ENCODE measurements at places on chromosomes 7 and 10.

- DNase-seq: no peak
Observed at GRCh38 chr7:156024201-156024600, 211.9 kb upstream of the SHH start.

DNA sequence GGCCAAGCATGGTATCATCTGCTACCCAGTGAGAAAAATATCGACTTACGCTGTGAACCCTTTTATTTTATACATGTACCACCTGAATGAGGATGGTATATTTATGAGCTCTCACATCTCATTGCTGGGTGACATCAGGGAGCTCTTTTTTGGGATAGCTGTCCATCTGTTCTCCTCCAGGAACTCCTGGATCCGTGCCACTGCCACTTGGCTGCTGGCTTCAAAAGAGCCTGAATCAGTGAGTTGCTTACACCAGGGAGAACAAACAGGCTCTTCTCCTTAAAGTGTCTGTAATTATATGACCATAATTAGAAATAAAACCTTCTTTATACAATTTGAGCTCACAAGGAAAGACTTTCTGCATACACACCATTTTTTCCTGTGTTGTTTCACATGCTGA is 106.2 kb downstream of the KAT6B start:
- DNase-seq: no peak

DNA sequence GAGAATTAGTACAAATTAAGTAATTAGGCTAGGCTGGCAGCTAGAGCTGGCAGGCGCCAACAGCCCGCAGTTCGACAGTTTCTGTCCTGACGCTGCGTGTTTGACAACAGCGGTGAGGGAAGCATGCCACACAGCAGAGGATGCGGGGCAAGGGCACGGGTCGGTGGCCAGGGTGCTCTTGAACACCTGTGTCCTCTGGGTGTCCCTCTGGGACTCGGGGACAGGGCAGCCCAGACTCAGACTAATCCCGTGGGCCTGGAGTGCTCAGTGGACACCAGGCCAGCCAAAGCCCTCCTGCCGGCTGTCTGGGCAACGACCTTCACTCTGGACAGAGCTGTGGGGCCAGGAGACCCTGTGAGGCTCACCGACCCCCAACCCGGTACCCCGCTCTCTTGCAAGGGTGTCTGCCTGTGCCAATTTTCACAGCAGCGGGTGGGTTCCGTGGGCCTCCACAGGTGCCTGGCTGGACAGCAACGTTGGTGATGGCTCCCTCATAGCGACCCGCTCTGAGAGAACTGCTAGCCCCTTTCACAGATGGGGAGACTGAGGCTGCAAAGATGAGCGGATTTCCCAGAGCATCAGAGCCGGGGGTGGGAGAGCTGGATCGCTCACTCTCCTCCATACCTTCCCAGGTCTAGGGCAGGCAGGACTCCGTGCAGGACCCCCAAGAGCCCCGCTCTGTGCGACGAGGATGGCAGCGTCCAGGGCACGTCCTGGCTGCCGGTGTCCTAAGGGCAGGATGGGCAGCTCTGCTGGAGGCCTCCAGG is 48.5 kb downstream of the FOXL3 start:
- no peak for DNase-seq

DNA sequence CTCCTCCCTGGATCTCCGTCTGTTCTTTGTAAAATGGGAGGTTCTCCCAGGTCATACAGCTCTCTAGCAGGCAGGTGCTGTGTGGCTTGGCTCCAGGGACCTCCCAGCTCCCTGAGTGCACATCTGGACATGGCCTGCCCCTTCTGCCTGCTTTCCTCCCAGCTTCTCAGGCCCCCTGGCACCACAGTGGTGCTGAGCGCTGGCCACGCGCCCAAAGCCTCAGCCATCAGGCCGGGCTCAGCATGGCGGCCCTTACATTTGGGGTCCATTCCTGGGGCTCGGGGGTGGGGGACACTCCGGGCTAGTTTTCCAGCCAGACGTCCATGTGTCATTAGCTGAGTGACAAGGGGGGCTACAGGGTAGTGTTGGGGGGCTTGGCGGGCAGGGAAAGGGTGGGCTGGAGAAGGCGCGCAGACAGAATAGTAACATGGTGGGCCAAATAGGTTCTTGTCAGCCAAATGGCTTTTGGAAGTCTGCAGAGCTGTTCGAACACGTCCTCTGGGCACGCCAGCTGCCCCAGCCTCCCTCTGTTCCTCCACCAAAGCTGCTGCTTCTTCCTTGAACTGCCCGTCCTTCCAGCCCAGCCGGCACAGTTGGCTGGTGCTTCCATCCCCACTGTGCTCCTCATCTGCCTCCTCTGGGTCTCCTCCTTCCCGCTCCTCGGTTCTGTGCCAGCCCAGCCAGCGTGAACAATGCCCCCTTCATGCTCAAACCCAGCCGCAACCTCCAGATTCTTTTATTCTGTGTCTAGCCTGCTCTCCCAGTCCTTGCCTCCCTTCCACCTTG is 65.9 kb downstream of the GOLGA7B start:
- DNase-seq: no peak

DNA sequence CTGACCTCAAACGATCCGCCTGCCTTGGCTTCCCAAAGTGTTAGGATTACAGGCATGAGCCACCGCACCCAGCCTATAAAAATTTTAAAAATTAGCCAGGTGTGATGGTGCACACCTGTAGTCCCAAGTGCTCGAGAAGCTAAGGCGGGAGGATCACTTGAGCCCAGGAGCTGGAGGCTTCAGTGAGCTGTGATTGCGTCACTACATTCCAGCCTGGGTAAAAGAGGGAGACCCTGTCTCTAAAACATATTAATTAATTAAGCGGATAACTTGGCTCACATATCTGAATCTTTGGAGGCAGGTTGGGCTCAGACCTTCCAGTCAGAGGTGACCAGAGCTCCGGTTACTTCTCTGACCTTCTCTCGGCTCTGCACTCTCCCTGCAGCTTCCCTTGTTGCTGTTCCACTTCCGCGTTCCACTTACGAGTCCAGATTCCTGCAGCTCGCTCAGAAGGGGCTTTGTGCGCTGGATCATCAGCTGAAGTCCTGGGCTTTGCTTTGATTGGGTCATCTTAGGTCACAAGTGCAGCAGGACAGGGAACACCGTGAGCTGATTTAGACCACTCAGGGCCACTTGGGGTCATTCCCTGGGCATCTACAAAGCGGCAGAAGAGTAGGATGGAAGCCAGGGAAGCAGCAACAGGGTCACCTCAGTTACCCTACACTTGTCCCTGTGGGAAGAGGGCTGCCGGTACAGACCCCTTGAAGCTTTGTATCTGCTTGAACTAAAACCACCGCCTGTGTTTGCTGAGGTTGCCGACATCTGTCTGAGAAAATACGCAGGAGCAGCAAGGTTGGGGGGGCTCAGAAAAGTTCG is 2.0 kb upstream of the ARPC1B start:
- DNase-seq: no peak

GRCh38 chr10:122021828-122022227 is 32.9 kb downstream of the TACC2 start:
- no peak for DNase-seq

- DNase-seq: no peak
Observed at GRCh38 chr7:471866-472639, 47.6 kb downstream of the PDGFA start.

GRCh38 chr7:38840736-38841460 is 68.1 kb downstream of the VPS41 start:
- no peak for DNase-seq

- no peak for DNase-seq
Observed at GRCh38 chr10:77649333-77650331, 12.0 kb upstream of the KCNMA1 start.

DNA sequence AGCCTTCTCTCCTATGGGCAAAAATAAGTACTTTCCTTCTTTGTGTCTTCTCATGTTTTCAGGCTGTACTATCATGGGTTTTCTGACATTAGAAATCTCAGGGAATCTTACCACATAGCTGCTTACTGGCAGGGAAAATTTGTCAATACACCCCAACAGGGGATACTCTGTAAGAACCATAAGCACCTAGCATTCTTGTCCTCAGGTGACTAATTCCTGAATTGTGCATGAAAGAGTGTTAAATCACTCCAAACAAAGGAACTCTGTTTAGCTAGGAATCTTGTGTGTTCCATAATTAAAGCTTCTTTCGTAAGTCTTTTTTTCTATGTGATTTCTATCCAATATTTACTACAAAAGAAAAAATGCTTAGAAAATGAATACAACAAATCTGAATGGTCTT is 206.7 kb upstream of the POT1 start:
- no peak for DNase-seq

DNA sequence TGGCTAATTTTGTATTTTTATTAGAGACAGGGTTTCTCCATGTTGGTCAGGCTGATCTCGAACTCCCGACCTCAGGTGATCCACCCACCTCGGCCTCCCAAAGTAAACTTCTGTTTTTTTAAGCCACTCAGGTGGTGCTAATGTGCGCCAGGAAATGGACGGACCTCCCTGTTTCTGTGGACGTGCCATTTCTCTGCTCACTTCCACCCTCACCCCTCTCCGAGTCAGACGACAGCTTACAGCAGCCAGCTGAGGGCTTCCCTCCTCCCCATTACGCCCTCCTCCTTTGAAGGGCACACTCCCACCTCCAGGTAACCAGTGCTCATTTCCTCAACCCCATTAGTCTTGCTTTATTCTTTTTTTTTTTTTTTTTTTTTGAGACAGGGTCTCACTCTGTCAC is 41.7 kb upstream of the EZH2 start:
- DNase-seq: no peak

DNA sequence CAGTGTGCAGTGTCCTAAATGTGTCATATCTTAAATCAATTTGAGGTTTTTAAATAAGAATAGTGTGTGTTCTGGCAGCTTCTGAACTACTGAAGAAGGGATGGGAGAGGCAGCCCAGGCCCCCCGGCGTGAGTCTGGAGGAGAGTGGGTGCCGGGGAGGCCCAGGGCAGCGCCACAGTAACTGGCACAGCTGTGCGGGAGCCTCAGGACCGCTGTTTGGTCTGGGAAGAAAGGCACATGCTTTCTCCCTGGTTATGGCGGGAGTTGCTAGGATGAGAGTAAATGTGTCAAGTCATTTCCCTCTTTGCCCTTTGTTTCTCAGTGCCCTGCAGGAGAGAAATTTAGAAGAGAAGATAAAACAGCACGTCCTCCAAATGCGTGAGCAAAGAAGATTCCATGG is 31.9 kb upstream of the PWWP2B start:
- no peak for DNase-seq

- DNase-seq: no peak
Observed at GRCh38 chr10:69049566-69049961, 38.3 kb upstream of the SRGN start.

GRCh38 chr7:73885975-73886798 is 25.2 kb downstream of the TMEM270 start:
- no peak for DNase-seq

DNA sequence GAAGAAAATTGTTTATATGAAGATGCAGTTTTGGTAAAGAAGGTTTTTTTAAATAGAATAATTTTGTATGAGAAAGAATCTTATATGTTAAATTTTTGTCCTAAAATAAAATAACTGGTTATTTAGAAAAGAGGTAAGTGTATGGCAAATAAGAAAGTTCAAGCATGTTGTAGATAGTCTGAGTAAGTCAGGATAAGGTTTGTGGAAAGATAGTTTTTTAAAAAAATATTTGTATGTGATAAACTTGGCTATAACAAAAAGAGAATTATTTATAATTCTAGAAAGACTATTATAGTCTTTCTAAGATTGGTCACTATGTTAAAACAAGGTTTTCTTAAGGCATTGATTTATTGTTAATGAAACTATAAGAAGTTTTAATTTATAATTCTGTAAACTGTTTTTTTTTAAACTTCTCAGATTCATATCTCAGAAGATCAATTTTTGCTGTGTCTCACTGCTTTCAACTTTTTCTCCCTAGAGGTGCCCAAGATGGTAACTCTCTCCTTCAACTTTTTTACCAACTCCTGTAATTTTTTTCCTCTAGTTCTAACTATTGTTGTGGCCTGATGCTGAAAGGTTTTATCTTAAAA is 698.6 kb downstream of the CCSER2 start:
- no peak for DNase-seq

GRCh38 chr7:106646256-106646655 is 14.7 kb downstream of the CCDC71L start:
- no peak for DNase-seq

GRCh38 chr7:44796034-44796503 is 412 bp upstream of the PPIA start:
- peak; percentile 41 for DNase-seq

DNA sequence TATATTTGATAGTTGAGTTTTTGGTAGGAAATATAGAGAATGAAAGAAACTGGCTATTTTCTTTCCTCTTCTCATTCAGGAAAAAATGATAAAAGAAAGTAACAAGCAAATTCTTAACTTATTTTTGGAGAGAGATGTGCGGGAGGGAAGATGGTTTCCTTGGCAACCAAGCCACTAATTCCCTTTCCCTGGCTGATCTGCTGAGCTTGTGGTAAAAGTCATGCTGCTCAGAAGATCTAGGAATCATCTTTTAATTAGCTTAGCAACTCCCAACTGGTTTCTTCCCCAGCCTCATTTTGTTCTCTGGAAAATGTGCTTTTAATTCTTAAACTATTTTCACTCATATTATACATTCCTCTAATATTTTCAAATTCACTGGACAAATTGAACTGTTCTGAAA is 11.8 kb downstream of the UROS start:
- no peak for DNase-seq

DNA sequence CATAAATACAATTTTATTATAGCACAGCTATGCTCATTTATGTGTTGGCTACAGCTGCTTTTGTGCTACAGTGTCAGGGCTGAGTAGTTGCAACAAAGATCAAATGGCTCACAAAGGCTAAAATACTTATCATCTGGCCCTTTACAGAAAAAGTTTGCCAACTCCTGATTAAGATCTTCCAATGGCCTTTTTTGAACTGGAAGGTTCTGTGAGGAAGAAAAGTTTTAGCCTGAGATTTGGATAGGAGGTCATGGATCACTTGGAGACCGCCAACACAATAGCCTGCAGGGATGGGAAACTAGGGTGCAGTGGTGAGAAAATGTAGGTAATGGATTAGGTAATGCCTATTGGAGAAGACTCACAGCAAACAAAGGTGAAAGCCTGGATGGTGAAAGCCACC is 169.8 kb downstream of the NOC3L start:
- DNase-seq: no peak

DNA sequence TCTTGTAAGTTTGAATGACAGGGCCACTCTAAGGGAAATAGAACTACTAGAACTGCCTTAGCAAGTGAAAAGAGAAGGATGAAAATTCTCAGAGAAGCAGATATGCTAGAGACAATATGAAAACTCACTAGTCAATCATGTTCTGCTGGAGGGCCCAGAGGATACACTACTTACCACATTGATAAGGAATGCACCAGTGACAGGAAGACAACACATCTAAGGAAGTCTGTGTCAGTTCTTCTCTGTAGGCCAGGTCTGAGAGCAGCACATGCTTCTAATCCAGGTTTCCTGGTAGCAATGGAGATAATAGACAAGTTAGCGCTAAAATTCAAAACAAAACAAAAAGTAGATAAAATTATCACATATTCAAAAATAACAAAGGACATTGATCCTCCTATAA is 235.2 kb upstream of the AKR1E2 start:
- DNase-seq: no peak

Data from NCI-H2081 treated with DMSO at 0.1 percent for 48 hours (cell line).